ENCODE measurements at places on chromosomes 6 and 20.

DNA sequence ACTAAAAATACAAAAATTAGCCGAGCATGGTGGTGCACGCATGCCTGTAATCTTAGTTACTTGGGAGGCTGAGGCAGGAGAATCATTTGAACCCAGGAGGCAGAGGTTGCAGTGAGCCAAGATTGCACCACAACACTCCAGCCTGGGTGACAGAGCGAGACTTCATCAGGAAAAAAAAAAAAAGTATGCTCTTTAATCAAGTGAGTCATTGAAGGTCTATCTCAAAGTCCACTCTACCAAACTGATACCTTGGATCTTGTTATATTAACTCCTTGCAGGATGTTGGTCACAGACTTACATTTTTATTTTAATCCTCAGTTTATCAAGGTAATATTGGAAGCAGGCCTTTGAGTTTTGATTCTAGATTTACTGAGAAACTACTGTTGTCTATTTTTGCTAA, 348.7 kb downstream of the COL12A1 start:
- DNase-seq: no peak

GRCh38 chr6:17986656-17987446, 584 bp downstream of the KIF13A start:
- peak; percentile 34 for DNase-seq

- no peak for DNase-seq
These were observed 45.1 kb downstream of the PTPRA start for GRCh38 chr20:2918096-2919049.

DNA sequence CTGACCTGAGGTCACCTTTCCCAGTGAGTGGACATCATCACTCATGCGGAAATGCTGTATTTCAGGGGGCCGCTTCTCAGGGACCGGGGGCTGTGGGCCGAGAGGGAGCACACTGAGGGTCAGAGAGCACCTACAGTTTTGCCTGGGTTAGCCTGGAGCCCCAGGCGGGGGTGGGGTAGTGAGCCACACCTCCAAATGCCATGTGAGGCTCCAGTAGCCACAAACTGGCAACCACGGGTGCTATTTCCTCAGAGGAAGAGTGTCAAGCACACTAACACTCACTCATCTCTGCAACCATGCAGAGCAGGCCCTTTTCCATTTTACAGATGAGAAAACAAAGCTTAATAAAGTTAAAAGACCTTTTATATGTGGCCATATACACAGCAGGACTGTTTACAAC, 4.7 kb downstream of the EHMT2 start:
- DNase-seq: no peak

DNA sequence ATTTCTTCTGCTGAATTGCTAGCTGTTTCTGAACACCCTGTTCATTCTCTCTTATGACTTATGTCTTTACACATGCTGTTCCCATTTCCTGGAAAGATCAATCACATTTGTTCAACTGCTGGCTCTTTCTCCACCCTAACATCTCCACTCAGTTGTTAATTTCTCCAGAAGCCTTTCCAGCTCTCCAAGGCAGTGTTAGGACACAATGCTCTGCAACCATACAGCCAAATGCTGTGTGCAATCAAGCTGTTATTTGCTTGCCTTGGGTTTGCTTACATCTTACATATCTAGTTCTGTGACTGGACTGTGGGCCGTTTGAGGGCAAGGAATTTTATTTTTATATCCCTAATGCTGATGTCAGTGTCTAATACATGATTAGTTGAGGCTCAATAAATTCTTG, 24.2 kb upstream of the CITED2 start:
- DNase-seq: no peak

DNA sequence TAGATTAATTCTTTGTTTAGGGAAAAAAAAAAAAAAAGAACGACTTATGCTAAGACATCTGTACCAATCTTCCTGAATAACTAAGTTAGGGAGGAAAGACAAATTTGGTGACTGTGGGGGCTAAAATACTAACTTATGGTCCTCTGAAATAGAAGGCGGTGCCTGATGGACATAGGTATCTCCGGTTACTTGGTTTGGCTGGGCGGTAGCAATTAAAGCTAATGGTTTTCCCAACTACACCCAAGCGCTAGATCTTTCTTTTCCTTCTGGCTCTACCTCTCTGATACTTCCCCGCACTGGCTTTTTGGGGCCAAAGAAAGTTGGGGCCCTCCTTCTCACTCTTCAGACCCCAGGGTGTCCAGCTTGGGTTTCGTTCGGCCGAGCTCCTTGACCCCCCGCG, 1.0 kb upstream of the RBM24 start:
- DNase-seq: no peak

- no peak for DNase-seq
These were observed 50.7 kb upstream of the TFB1M start for GRCh38 chr6:155364844-155365437.

- no peak for DNase-seq
These were observed 111.4 kb upstream of the HDGFL1 start for GRCh38 chr6:22457996-22458395.

Measured in cerebellar nuclear complex (tissue), 1 donor.